Central memory CD8-positive, alpha-beta T cell (primary cell): ENCODE measurements at places on chromosomes 12 and 14.

DNA sequence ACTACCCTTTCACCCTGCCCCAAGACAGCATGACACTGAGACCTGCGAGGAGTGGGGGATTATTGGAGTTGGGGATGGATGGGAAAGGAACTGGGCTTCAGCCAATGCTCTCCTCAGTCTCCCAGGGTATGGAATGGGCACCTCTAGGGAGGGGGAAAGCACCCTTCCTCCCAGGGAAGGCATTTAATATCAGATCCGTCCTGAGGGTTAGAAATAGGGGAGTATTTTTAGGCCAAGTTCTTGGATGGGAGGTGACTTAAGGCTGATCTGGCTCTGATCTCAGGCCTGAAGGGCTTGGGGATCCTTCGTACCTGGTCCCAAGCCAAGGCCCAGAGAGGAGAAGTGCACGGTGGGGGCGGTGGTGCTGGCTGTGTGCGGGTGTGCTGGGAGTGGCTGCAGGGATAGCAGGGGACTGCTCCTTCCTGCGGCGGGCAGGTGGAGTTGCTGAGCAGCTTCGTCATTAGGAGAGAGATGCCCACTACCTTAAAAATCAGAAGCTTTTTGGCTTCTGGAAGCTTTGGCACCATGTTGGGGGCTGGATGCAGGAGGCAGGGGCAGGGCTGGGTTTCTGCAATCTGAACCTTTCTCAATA, 7.0 kb upstream of the CEBPE start:
- H3K4me1 ChIP-seq, result peaks cover 11% of the 10 kb centered on the region
- H3K4me3 ChIP-seq, result no peak overlapping the region
- H3K27ac ChIP-seq, result no peak overlapping the region
- H3K36me3 ChIP-seq, result peaks cover 2% of the 10 kb centered on the region
- DNase-seq, result no peak

DNA sequence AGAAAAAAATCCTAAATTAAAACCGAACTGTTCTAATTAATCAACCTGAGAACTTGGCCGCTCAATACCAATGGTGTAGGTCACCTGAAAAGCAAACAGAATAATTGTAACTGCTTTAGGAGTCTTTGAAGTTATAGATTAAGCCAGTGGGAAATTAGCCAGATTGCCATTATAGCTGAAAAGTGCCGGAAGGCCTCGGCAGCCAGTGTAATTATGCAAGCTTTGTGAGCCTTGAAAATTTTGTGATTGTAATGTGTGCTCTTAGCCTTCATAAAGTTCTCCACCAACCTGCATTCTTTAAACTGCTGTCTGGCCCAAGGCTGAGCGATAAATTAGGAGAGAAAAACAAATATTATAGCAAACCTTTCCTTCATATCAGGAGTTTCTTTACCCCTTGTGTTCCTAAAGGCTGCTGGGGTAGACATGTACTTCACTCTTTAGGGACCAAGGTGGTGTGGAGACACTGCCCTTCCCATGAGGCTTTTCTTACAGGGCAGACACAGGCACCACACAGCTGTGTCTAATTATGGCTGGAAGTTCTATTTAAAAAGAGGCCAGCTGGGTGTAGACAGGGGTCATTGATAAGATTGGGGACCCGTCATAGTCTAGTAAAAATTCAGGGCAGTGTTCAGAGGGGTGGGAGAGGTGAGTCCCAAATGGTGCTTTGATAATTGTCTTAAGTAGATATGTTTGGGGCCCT, 991.2 kb downstream of the FLRT2 start:
- H3K4me3 ChIP-seq, result no peak overlapping the region
- no peak overlapping the region for H3K27ac ChIP-seq
- no peak for DNase-seq
- H3K4me1 ChIP-seq, result no peaks in the 10 kb centered on the region
- H3K36me3 ChIP-seq, result no peaks in the 10 kb centered on the region

DNA sequence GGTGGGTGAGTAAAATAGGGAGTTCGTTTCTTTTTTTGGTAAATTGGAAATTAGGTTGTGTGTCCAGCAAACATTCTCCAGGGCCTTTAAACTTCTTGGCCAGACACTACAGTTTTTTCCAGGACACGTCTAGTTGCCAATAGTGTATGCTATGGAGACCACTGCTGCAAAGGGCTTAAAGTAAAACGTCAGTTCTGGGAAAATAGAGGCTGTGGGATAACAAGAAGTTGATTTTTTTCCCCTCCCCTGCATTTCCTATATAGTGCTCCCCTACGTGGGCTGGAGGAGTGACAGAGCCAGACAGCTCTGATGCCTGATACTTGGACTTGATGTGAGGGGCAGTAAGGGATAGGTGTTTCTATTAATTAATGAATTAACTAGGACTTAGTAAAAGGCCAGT, 2.4 kb downstream of the ACVR1B start:
- DNase-seq, result no peak
- no peak overlapping the region for H3K27ac ChIP-seq
- peaks cover 29% of the 10 kb centered on the region for H3K4me1 ChIP-seq

DNA sequence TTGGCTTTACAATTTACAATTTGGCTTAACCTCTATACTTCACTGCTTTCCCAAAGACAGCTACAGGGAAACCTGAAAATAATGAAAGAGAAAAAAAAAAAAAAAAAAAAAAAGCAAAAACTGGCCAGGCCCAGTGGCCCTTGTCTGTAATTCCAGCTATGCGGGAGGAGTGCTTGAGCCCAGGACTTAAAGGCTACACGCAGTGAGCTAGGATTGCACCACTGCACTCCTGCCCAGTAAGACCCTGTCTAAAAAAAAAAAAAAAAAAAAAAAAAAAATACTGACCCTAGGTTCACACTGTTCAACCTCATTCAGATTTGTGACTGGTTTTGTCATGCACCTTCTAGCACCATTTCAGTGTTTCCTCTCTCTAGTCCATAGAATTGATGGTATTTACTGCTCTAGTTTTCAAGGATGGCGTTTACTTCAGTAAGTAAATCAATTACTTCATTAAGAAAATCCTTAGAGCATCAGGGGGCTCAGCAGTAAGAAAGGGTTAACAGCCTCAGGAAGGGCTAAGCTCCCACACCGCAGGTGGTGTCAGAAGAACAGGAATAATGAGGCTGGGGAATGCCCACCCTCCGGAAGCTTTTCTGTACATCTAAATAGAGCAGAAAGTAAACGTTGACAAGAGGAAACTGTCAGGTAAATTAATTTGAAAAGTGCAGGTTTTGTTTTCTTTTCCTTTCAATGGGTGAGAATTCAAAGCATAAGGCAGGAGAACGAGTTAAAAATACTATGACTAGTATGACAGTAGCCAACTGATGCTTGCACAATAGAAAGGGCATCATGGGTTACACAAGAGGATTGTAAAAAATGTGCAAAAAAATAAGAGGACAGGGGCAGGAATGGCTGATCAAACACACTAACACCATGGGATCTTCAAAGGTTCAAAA, 115.0 kb upstream of the MDM1 start:
- peak overlapping the region; percentile 59 for H3K4me3 ChIP-seq
- peaks cover 1% of the 10 kb centered on the region for H3K36me3 ChIP-seq
- H3K4me1 ChIP-seq, result peaks cover 93% of the 10 kb centered on the region
- no peaks in the 10 kb centered on the region for H3K27me3 ChIP-seq
- H3K27ac ChIP-seq, result peak overlapping the region; percentile 92

DNA sequence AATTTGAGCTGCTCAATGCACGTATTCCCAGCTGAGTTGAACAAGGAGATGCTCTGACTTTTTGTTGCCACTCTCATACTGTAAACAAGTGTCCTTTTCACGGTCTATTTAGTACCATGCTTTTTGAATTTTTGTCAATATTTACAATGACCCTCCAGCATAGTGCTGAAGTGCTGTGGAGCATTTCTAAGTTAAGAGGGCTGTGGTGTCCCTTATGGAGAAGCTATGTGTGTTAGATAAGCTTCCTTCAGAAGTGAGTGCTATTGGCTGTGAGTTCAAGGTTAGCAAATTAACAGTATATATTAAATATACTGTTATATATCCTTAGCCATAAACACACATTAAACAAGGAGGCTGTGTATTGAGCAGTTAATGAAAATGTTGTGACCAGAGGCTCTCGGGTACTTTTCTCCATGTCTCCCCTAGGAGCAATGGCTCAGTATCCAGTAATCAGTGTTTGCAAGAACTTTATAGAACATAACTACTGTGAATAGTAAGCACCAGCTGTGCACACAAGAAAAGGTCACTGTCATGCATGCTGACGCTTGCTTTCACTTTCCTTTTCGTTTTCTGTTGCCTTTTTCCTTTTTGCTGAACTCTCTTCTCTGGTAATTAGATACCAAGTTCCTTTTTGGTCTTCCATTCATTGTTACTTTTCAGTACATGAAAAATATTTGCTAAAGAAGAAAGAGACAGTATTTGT, 187.2 kb upstream of the NEDD1 start:
- H3K27me3 ChIP-seq, result no peaks in the 10 kb centered on the region
- peak overlapping the region; percentile 80 for H3K4me3 ChIP-seq
- H3K36me3 ChIP-seq, result peaks cover 4% of the 10 kb centered on the region

DNA sequence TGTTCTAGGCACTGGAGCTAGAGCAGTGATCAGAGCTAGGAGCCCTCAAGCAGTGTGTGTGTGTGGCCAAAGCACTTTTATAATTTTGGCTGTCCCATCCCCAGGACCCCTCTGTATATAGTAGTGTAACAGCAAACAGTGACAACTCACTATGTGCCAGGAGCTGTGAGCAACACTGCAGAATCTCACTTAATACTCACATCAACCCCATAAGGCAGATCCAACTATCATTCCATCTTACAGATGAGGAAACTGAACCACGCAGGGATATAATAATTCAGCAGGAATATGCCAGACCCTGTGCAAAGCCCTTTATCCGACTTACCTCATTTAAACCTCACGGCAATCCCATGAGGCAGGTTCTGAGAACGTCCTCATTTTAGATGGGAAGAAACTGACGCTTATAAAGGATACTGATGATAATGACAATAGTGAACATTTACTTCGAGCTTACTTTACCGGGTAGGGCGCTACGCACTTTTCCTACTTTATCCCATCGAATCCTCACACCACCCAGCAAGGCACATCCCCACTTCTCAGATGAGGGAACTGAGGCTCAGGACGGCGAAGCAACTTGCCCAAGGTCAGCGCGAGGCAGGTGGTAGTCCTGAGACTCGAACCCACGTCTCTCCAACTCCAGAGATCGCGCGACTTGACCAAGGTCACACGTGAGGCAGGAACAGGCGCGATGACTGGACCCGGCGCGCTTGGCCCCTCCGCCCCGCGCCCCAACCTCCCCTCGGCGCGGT, 687 bp downstream of the RAB35 start:
- peaks cover 37% of the 10 kb centered on the region for H3K36me3 ChIP-seq
- H3K4me3 ChIP-seq, result peak overlapping the region; percentile 89
- no peak for DNase-seq
- H3K27me3 ChIP-seq, result no peaks in the 10 kb centered on the region
